Testis (tissue), 5 donors: ENCODE measurements at places on chromosomes 1 and 21. TPM values are rescaled to one million over a fixed set of nuclear protein-coding genes. Genes with fewer than 3 reads are reported as not detected.

REN gene
- polyA plus RNA-seq, result 2.2 TPM

TRPM2 gene
- 4.9 TPM for polyA plus RNA-seq

DNASE2B gene
- 1.3 TPM for polyA plus RNA-seq

KPRP gene
- polyA plus RNA-seq, result not detected

IFI44L gene
- polyA plus RNA-seq, result 5.3 TPM

MSH4 gene
- 4.6 TPM for polyA plus RNA-seq

LCE1B gene
- polyA plus RNA-seq, result not detected

GBP7 gene
- polyA plus RNA-seq, result 0.12 TPM

PLA2G2A gene
- 60.8 TPM for polyA plus RNA-seq

ICOSLG gene
- 2.0 TPM for polyA plus RNA-seq

NBPF4 gene
- 10.5 TPM for polyA plus RNA-seq

PRDM16 gene
- polyA plus RNA-seq, result 2.1 TPM

TMEM54 gene
- polyA plus RNA-seq, result 23.0 TPM

VASH2 gene
- 18.0 TPM for polyA plus RNA-seq
